ENCODE measurements at places on chromosomes 4 and X.

GRCh38 chrX:53227224-53227765 lies 2.3 kb upstream of the KDM5C start:
- no peak for DNase-seq

DNA sequence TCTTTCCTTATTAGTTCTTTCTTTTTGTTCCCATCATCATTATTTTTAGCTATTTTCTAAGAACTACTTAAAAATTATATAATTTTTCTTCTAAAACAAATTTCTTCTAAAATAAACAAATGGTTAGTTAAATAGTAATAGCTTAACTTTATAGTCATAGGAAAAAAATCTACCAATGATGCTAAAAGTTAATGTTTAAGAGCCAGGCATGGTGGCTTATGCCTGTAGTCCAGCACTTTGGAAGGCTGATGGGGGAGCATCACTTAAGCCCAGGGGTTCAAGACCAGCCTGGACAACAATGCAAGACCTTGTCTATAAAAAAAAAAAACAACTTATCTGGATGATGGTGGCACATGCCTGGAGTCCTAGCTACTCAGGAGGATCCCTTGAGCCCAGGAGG lies 127.1 kb upstream of the ANXA3 start:
- DNase-seq, result no peak

DNA sequence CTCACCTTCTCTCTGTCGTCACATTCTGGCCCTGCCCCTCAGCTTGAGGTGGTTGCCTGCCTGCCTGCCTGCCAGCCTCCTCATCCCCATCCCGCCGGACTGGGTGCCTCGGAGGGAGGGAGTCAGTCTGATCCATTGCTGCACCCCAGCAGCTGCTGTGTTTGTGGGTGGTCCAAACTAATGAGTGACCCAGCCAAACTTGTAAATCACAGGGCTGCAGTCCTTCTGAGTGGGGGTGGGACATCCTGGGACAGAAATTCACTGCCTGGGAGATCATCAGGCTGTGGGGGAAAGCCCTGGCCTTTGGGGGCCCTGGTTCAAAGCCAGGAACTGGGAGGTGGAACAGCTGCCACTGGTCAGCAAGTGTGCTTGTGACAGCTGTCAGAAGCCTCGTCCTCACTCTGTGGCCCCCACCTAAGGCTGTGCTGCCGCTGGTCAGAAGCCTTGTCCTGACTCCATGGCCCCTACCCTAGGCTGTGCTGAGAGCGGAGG lies 5.6 kb downstream of the GPR78 start:
- no peak for DNase-seq

DNA sequence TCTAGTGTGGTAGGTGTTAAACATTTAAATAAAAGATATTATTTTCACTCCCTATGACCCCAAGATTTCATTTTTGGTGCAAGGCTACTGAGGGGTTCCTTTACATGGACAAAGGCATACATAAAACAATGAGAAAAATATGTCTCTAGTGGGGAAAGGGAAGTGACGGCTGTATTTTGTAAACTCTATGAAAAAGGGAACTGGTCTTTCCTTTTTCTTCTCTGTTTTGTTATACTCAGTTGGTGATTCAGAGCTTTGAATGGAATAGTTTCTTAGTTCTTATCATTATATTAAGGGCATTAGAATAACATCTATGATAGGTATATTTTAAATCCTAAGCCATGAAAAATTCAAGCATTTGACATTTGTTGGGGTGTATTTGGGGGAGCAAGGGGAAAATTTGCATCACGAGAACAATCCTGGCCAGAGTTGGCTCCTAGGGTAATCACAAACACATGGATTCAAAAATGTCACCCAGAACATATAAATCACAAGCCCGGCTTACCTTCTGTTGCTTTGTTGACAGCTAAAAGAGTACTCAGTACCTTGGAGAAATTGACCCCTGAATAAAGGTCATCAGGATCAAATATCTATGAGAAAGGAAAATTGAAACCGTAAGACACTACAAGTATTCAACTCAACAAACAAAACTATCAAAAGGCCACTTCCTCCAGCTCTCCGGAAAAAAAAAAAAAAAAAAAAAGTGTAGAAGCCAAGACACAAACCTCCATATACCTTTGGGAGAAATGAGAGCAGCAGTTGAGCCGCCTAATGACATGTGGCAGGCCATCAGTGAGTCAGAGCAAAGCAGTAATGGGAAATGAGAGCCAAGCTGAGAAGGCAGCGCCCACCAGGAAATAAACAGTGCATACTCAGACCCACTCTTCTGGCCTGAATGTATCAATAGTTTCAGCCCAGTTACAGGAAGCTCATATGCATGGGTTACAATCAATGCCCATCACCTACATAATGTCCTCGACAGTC lies 33.4 kb downstream of the ARHGEF6 start:
- no peak for DNase-seq

- no peak for DNase-seq
These were observed 86.8 kb upstream of the ETNPPL start for GRCh38 chr4:108849611-108850168.

DNA sequence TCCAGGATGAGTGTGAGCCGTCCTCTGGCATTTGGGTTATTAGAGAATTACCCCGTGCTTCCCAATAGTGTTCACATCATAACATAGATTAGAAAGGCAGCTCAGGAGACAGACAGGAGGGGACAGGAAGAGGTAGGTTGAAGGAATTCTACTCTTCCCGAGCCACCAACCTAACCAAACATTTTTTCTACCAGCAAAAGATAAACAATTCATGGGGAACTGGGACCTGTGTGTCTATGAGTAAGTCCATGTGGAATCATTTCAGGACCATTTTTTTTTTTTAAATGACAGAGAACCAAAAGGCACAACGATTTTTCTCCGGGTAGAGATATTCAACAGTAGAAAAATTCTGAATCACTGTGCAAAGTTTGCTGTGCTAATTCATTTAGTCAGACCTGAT lies 174.2 kb upstream of the ETNPPL start:
- DNase-seq, result no peak

All from mesothelial cell of epicardium (in vitro differentiated cells).